H7 (cell line): ENCODE measurements at places on chromosomes 12 and 14.

DNA sequence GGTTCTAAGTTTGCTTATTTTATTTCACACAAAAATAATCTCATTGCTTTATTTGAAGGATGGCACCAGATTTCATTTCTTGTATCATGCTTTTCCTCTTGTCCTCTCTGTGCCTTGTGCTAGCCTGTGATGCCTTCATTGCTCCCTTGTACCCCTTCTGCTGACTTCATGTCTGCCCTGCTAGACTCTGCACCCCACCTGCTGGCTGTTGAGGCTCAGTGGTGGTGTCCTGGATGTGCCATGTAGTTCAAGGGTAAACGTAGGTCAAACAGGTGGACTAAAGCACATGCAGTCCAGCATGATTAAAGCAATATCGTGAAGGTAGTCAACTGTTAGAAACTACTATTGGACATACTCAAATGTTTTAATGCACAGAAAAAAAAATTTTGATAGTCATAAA, 21.6 kb downstream of the MRPS35 start:
- DNase-seq: peak; percentile 30

GRCh38 chr12:57898308-57898970, 42.9 kb upstream of the ATP23 start:
- no peak for DNase-seq

- DNase-seq: no peak
Observed at GRCh38 chr14:75230140-75230792, 48.4 kb upstream of the FOS start.

GRCh38 chr12:131716282-131716681, 5.4 kb downstream of the SFSWAP start:
- no peak for DNase-seq

DNA sequence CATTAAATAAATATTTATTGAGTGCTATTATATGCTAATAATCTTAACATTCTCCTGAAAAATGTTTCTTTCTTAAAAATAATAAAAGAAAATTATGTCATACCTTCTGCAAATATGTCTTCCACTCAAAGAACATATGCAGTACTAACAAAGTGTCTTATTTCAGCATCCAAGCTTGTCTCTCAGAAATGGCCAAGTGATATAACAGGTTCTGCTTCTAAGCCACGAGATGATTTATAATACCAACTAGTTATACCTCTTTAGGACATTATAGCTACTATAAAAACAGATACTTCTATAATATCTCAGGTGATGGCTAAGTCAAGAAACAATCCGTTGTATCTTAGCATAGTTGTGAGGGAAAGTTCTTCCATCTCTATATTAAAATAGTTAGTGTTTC, 128.1 kb upstream of the ARID2 start:
- no peak for DNase-seq

DNA sequence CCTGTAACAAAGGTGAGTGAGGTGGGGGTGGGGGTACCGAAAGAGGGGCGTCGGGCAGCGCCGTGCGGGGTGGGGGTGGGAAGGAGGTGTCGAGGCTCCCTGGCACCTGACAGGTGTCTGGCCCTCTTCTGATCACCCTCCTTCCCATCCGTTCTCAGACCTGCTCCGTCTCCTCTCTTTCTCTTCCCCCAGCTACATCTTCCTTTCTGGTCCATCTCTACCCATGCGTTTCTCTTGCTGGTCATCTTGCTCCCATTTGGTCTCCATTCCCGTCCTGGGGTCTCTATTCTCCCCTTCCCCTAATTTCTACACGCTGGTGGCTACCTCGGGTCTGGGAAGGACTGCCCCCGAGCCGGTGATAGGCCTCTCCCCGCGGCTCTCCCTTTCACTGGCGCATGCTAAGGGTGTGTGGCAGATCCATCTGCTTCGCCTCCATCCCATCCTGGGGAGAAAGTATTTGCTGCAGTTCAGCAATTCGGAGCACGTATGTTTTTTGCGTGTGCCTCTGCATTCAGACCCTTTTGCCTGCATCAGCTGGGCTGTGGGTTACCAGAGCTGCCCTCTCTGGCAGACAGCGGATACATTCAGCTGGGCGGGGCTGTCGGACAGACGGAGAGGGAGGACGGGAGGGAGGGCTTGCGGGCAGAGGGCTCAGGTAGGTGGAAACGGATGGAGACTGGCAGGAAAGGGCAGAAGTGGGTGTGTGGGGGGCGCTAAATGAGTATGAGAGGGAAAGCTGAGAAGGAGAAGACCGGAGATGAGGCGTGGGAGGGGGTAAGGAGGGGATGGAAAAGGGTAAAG, 730 bp downstream of the CLSTN3 start:
- DNase-seq: peak; percentile 89

DNA sequence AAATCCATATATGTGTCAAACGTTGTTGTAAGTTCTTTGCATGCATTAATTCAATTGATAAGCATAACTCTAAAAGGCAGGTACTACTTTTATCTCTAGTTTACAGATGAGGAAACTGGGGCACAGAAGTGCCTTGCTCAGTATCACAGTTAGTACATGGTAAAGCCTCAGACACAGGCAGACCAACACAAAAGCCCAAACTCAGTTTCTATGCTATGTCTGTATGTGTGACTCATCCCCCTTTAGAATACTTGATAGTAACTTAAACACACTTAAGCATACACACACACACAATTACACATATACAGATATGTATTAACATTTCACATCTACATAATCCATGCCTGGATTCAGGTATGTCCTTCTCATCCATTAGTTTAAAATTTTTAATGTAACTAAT, 88.0 kb downstream of the EPS8 start:
- no peak for DNase-seq

- DNase-seq: no peak
Observed at GRCh38 chr14:33271216-33271615, 332.5 kb downstream of the NPAS3 start.

GRCh38 chr12:558580-558979, 98.8 kb downstream of the B4GALNT3 start:
- DNase-seq: no peak

- DNase-seq: no peak
Observed at GRCh38 chr14:50122291-50122690, 5.9 kb upstream of the VCPKMT start.

DNA sequence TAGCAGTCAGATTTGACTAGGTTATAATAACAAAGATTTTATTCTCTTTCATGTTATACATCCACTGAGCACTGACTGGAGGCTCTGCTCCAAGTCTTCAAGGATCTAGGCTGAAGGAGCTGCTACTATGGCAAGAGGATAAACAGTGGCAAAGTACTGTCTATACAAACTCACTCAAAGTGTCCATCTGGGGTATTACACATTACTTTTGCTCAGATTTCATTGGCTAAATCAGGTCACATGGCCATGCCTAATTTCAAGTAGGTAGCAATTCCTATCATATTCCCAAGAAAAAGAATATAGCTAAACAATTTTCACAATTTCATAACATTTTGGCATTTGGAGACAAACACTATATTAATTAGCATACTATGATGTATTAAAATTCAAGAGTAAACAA, 40.9 kb downstream of the CDK17 start:
- no peak for DNase-seq

- DNase-seq: no peak
Observed at GRCh38 chr12:51744235-51744634, 104.3 kb downstream of the FIGNL2 start.

- no peak for DNase-seq
Observed at GRCh38 chr14:82837611-82838140, 1304.0 kb upstream of the SEL1L start.

DNA sequence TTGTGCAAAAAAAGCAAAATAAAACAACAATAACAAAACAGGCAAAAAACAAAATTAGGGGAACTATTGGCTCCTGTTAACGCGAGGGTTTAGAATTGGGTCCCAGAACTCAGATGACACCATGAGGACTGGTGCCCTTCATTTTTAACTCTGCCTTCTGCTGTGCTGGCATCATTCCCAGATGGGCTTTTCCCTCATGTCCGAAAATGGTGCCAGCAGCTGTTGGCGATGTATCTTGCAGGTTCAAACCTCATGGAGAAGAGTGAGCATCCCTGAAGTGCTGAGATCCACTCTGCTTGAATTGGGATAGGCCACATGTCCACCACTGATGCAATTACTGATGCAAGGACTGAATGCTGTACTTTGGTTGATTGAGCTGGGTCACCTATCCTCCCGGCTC, 61.1 kb downstream of the MYRFL start:
- DNase-seq: no peak

GRCh38 chr12:109020796-109021380, at the start of gene SVOP:
Gene SVOP (minus strand): TSS chr12:109021068. CDS start chr12:109020868, 200 bp downstream.
- peak; percentile 89 for DNase-seq

- peak; percentile 32 for DNase-seq
Observed at GRCh38 chr12:99722690-99723486, 75.3 kb downstream of the GARIN6 start.

DNA sequence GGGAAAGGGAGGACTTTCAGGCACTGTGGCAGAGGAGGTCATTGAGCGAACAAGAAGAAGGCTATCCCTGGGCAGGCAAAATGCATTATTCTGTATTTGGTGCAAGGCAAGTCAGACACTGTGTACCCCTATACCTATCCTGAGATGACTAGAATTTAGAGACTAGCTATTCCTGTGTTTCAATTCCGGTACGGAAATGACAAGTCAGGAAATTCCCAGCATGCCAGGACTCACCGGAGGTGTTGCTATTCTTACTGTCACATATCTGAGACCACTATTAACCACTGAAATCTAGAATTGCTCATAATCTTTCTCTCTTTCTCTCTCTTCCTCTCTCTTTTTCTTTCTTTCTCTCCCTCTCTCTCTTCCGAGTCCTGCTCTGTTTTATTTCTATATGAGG, 297.1 kb downstream of the PDZRN4 start:
- no peak for DNase-seq

GRCh38 chr14:74652541-74652940, 40.5 kb upstream of the LTBP2 start:
- no peak for DNase-seq

DNA sequence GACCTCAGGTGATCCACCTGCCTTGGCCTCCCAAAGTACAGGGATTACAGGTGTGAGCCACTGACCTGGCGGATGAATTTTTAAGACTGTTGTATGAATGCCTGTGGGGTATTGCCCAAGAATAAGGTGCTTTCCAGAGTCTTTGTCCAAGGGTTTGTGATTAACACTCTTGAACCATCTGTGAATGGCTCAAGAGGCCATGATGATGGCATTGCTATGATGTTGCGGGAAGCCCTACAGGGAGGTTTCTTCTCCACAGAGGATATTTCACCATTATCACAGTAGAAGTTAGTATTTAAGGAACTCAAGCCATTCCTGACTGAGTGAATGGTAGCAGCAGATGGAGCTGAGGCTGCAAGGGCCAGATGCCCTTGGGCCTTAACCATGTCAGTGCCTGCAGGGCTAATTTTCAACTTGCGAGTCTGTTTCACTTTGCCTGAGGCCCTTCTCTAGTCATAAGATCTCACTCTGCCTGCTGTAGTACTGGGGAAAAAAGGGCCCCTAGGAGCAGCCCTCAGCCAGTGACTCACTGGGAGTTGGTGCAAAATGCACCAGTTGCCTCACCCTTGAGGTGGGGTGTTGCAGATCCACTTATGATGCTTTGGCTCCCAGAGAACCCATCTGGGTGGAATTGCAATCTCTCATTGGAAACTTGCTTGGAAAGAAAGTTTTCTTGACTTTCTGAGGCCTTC, 108.6 kb upstream of the FLRT2 start:
- no peak for DNase-seq

DNA sequence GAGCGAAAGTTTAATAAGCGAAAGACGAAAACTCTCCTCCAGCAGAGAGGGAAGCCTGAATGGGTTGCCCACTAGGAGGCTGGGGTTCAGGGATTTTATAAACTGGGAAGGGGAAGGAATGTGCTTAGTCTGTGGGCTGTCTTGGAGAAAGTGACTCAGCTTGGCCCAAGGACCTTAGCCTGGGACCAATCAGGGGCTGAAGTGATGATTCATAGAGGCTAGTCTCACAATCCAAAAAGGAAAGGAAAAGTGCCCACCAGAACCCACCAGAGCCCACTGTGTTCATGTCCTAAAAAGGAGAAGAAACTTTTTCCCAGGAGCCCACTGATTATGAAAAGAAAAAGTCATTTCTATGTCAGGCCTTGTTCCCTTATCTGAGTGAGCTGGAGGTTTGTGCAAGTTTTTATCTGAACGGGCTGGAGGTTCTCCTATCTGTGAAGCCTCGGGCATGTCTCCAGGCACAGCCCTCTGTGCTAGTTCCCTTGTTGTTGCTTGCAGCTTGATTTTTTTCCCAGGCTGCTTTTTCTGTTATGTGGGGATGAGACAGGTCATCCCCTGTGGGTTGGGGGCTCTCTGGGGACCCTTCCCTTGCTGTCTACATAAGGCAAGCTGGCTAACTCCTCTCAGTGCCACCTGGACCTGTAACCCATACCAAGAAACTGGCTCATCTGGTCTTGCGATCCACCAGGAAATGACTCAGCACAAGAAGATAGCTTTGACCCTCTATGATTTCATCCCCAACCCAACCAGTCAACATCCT, 8.3 kb upstream of the GOLGA5 start:
- DNase-seq: no peak

- peak; percentile 97 for DNase-seq
Observed at GRCh38 chr12:104064031-104064841, at the start of gene HCFC2. Gene HCFC2 (plus strand): TSS chr12:104064531. CDS start chr12:104064561, 30 bp downstream.

DNA sequence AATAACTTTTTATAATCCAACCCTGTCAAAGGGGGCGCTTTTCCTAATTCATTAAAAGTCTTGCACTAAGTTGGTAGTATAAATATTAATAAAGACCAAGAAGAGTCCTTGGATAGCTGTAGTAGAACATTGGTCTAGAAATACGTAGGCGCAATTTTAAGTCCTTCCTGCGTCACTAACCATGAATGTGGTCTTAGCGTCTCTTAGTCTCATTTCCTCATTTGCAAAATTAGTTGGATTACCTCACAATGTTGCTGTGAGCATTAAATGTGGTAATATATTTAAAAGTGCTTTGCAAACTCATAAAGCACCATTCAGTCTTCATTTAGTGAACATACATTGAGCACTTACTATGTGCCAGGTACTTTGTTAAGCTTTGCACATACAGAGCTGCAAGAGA, 149.7 kb downstream of the AEBP2 start:
- DNase-seq: no peak

DNA sequence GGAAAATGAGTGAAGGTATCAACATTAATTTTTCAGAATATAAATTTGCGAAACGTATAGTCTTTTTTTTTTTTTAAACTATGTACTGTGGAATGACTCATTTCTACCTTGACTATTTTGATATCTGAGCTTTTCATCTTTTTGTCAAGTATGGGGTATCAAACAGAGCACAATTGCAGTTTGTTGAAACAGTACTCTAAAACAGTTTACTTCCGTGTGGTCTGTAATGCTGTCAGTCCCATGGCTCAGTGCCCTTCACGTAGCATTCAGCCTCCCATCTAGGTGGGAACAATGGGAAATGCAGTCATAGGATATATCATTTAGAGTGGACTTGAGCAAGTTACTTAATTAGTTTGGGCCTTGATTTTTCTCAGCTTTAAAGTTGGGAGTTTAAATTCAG, 139.5 kb downstream of the ERC1 start:
- no peak for DNase-seq

- DNase-seq: no peak
Observed at GRCh38 chr12:116365114-116365513, 87.6 kb upstream of the MED13L start.

GRCh38 chr14:34710744-34711143, 3.6 kb downstream of the CFL2 start:
- DNase-seq: no peak
